ENCODE measurements at places on chromosomes 2 and 18.

- H3K27ac ChIP-seq: no peak overlapping the region
- H3K4me1 ChIP-seq: no peaks in the 10 kb centered on the region
- no peaks in the 10 kb centered on the region for H3K27me3 ChIP-seq
- H3K4me3 ChIP-seq: no peak overlapping the region
These were observed 497.7 kb downstream of the STK39 start for GRCh38 chr2:167749660-167750059.

DNA sequence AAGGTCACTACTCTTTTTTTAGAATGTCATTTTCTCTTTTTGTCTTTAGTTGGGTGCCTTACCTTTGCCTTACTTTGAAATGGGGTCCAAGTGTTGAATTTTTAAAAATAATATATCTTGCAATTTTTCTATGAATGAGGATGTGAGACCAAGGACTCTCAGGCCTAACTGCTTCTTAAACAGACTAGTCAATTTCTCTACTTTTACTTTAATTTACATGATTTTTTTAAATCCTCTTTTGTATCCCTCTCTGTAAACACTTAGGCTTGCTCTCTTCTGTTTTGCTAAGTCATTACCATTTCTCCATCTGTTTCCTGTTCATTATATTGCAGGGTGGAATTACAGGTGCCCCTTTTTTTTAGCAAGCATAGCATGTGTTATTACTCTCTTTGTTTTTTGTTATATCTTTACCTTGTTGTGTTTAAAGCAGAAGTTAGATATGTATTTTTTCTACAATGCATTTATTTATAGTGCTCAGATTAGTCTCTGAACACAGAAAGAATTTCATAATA lies 261.8 kb downstream of the SPAG16 start:
- H3K36me3 ChIP-seq: no peaks in the 10 kb centered on the region
- H3K27ac ChIP-seq: no peak overlapping the region
- H3K4me1 ChIP-seq: no peaks in the 10 kb centered on the region
- H3K27me3 ChIP-seq: no peaks in the 10 kb centered on the region

GRCh38 chr2:72937356-72937669 lies 20.0 kb downstream of the EMX1 start:
- DNase-seq: no peak
- no peaks in the 10 kb centered on the region for H3K36me3 ChIP-seq

GRCh38 chr2:232027530-232027929 lies 66.0 kb downstream of the DIS3L2 start:
- no peaks in the 10 kb centered on the region for H3K27me3 ChIP-seq
- no peak for DNase-seq
- no peaks in the 10 kb centered on the region for H3K4me1 ChIP-seq
- H3K27ac ChIP-seq: no peak overlapping the region
- H3K4me3 ChIP-seq: no peak overlapping the region
- peaks cover 18% of the 10 kb centered on the region for H3K36me3 ChIP-seq

DNA sequence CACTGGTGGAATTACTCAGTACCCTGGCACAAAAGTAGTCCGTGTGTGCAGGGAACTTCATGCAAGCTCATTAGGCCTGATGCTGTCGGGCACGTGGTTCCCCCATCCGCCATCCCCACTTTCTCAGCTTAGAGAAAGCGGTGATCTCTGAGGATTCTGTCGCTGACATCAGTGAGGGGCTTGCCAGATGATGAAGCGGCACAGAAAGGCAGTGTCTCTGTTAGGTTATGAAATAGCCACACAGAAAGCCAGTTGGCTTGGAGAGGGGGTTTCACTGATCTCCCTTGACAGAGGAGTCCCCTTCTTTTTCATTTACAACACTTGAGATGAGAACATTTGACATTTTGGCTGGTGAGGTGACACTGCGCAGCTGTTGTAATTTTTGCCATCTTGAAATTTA lies 179.7 kb downstream of the FAM210A start:
- H3K36me3 ChIP-seq: no peaks in the 10 kb centered on the region
- H3K4me1 ChIP-seq: no peaks in the 10 kb centered on the region
- no peak for DNase-seq
- no peak overlapping the region for H3K4me3 ChIP-seq
- no peaks in the 10 kb centered on the region for H3K27me3 ChIP-seq

DNA sequence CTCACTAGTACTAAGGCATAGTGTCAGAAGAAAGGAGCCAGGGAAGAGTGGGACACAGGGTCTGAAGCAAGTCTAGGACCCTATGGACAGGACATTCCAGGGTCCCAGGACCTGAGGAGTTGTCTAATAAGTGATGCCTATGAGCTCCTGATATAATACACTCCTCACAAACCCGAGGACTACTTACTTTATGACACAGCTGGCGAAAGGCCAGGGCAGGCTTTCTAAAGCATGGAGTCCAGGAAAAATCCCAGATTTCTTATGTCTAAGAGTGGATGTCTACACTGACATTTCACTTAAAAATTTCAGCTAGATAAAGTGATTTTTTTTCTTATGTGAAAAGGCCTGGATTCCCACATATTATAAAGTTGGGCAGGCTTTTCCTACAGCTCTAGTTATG lies 502.2 kb upstream of the SETBP1 start:
- no peaks in the 10 kb centered on the region for H3K4me1 ChIP-seq
- H3K27me3 ChIP-seq: no peaks in the 10 kb centered on the region
- H3K4me3 ChIP-seq: no peak overlapping the region
- DNase-seq: no peak
- no peak overlapping the region for H3K27ac ChIP-seq

DNA sequence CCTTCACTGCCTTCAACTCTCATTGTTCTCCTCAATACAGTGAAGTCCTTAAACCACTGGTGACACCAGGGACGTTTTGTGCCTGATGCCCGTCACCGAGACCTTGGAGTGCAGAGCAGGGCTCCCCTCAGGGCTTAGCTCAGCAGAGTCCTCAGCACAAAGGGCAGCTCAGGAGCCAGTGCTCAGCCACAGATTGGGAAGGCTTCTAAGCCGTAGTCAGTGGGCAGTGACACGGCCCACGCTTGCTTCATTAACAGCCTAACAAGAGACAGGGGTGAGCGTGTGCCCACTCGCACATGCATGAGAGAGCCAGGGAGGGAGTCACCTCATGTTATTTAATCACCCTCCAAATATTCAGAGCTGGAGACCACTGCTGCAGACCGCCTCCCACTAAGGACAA lies 137.5 kb downstream of the SH3RF3 start:
- no peak overlapping the region for H3K27ac ChIP-seq
- no peaks in the 10 kb centered on the region for H3K4me1 ChIP-seq
